Stimulated activated CD4-positive, alpha-beta T cell treated with anti-CD3 and anti-CD28 coated beads, Interleukin-12 subunit alpha, Interleukin-12 subunit beta, amount 100 ng/mL, for 24 hours (primary cell): ENCODE measurements at places on chromosomes 7 and 10.

- DNase-seq, result no peak
Measured at GRCh38 chr7:77529279-77529678, 7.8 kb upstream of the PTPN12 start.

GRCh38 chr10:17784688-17785087 lies 24.5 kb upstream of the MRC1 start:
- no peak for DNase-seq

GRCh38 chr10:129662426-129662825 lies 195.4 kb downstream of the MGMT start:
- DNase-seq, result no peak

DNA sequence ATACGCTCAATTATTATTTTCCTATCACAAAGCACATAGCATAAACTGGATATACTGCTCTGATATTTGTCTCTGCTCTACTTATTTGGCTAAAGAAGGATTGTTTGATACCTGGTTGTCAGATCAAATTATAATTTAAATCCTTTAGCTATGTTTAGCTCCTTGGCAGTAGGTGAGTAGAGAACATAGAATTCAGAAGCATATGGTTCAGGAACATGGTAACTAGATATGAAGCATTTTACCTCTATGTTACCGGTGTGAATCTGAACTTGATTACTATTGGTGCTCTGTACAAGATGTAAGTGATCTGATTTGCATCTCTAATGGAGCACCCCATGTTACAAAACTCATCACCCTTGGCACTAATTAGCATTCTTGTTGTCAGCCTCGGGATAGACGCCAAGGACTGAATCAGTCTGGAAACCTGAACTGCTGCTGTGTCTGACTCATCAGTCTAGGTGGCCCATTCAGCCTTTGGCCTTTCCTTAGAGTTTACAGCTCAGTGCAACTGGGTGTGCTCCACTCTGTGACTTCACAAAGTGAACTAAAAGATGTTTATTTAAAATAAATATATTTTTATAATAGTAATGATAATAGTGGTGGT lies 12.3 kb upstream of the MYPN start:
- DNase-seq, result no peak

- DNase-seq, result no peak
Measured at GRCh38 chr7:6015917-6016652, 7.0 kb downstream of the AIMP2 start.

DNA sequence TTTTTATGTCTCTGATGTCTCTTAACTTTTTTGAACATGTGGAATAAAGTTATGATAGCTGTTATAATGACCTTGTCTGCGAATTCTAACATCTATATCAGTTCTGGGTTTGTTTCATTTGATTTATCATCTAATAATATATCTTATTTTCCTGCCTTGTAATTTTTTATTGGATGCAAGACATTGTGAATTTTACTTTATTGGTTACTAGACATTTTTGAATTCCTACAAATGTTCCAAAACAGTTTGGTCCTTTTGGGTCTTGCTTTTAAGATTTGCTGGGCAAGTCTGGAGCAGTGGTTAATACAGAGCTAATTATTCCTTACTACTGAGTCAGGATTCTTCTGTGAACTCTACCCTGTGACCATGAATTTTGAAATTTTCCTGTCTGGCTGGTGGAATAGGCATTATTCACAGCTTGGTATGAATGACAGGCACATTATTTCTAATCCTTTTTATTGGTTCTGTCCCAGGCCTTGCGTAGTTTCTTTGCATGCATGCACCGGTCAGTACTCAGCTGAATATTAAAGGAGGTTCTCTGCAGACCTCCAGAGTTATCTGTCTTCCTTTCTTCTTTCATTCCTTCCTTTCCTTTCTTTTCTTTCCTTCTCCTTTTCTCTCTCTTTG lies 9.0 kb downstream of the CUTC start:
- no peak for DNase-seq

DNA sequence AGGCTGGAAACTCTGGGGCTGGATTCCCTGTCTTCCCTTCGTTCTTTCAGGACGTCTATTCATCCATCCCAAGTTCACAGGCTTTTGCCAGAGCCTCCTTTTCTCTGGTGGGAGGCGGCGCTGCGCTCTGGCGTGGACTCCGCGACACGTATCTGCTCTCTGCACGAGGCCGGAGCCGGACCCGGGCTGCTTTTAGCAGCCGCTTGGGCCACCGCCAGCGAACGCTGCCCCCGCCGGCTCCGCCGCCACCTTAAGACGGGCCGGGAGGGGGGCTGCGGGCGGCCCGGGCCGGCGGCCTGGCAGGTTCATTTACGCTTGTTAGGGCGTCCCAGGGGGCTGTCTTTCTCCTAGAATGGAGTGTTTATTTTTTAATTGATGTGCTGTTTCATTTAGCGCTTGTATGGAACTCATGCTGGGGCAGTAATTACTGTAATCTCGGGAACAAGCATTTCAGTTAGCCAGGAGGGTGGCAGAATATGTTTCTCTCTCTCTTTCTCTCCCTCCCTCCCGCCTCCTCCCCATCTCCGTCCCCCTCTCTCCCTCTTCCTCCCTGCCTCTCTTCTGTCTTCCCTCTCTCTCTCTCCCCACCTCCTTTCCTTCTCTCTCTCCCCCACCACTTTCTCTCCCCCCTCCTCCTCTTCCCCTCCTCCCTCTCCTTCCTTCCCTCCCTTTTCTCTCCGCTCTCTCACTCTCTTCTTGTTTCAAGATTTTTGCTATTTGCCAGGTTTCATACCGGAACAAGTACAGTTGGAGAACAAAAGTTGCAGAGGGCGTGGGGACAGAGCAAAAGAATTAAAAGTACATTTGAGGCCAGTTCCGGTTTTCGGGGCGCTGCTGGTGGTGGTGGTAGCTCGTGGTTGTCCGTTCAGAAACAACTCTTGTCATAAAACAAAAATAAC lies 1.3 kb upstream of the FZD8 start:
- DNase-seq, result no peak

DNA sequence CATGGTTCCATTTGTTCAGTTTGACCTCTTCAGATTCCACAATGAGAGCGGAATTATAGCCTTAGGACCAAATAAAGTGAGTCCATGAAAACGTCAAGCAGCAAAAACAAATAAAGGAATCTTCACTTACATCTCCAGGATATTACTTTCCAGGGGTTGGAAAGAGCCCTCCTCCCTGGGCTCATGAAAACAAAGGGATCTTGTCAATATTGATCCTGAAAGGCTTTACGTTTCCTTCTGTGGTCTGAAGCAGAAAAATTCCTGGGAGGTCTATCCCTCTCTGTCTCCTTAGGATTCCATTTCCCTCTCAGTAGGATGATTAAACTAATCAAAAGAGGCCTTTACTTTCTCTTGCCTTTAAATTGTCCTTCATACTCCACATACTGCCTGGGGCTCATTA lies 293.5 kb downstream of the GPAM start:
- no peak for DNase-seq

DNA sequence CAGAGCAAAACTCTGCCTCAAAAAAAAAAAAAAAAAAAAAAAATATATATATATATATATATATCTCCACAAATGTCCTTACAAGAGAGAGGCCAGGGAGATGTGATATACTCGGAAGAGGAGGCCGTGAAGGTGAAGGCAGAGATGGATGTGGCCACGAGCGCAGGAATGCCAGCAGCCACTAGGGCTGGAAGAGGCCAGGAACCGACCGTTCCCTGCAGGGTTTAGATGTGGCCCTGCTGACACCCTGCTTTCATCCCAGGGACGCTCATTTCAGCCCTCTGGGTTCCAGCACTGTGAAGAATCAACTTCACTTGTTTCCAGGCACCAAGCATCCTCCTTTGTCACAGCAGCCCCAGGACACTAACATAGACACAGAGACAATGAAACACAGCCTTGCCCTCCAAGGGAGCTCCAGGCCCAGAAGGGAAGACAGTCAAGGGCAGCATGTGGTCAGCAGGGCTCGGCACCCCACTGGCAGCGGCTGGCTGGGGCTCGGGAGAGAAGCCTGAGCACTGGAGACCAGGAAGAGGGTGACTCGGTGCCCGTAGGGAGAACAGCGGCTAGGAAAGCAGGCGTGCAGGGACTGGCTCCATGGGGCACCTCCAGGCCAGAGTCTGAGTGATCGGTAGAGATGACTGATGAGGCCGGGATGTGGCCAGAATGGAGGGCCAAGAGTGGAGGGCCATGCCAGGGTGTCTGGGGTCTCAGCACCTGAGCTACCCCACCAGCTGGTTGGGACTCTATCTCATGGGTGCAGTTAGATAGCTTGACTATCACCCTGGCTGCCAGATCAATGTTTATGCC lies 7.6 kb downstream of the WDR86 start:
- DNase-seq, result no peak

- DNase-seq, result no peak
Measured at GRCh38 chr7:41312235-41312634, 390.7 kb downstream of the INHBA start.

DNA sequence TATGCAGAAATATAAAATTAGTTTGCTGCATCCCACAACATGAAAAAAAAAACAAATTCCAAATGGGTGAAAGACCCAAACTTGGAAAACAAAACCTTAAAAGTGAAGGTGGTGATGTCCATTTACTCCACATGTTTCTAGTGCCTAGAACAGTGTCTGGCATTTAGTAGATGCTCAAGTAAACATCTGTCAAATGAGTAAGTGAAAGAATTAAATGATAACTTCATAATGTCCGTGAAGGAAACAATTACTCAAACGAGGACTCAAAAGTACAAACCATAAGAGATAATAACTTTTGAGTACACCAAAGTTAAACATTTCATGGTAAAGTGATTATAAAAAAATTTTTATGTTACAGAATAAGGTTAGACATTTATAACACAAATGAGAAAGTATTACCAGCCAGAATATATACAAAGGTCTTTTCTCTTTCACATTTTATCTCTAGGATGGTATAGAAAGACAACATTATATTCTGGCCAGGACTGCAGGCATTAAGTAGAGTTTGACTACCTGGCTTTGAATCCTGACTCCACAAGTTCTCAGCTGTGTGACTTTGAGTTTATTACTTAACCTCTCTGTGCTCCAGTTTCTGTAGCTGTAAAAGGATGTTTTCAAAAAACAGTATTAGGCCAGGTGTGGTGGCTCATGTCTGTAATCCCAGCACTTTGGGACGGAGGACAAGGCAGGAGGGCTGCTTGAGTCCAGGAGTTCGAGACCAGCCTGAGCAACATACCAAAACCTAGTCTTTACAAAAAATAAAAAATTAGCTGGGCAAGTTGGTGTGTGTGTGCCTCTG lies 20.7 kb downstream of the NMT2 start:
- no peak for DNase-seq

GRCh38 chr10:69179089-69179742 lies 818 bp upstream of the SUPV3L1 start:
- peak; percentile 4 for DNase-seq

GRCh38 chr10:107618504-107618994 lies 454.0 kb upstream of the SORCS1 start:
- no peak for DNase-seq

GRCh38 chr7:102992938-102993717 lies 80.3 kb downstream of the LRRC17 start:
- no peak for DNase-seq

- no peak for DNase-seq
Measured at GRCh38 chr10:103717341-103718246, 137.8 kb downstream of the SH3PXD2A start.

DNA sequence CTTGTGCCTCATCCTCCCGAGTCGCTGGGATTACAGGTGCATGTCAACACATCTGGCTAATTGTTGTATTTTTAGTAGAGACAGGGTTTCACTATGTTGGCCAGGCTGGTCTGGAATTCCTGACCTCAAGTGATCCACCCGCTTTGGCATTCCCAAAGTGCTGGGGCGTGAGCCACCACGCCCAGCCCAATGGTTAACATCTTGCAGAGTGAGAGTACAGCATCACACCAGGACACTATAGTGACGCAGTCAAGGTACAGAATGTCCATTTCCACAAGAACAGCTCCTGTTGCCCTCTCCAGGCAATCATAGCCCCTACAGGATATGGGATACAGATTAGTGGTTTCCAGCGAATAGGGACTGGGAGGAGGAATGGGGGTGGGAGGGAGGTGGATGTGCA lies 34.0 kb downstream of the MYO1G start:
- no peak for DNase-seq

DNA sequence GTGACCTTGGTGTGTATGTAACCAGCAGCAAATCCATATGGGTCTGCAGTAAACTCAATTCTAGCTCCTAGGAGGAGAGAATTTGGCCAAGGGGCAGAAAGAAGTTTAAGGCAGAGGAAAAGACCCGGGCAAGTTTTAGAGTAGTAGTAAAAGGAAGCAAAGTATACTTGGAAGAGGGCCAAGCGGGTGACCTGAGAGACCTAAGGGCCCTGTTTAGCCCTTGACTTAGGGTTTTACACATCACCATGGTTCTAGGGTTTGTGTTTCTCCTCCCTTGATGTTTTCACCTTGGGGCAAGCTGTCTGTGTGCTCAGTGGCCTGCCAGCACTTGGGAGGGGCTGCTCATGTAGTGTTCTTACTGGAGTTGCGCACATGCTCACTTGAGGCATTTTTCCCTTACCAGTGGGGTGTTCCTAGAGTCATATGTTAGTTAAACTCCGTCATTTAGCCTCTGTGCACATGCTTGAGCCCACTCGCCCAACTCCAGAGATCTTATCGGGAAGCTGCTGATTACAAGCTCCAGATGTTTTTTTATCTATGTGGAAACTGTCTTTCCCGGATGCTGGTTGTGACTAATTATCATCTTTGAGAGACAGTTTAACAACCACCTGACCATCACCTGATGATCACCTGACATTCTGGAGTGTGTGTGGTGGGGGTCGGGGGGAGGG lies 137.6 kb upstream of the PRSS1 start:
- DNase-seq, result no peak

DNA sequence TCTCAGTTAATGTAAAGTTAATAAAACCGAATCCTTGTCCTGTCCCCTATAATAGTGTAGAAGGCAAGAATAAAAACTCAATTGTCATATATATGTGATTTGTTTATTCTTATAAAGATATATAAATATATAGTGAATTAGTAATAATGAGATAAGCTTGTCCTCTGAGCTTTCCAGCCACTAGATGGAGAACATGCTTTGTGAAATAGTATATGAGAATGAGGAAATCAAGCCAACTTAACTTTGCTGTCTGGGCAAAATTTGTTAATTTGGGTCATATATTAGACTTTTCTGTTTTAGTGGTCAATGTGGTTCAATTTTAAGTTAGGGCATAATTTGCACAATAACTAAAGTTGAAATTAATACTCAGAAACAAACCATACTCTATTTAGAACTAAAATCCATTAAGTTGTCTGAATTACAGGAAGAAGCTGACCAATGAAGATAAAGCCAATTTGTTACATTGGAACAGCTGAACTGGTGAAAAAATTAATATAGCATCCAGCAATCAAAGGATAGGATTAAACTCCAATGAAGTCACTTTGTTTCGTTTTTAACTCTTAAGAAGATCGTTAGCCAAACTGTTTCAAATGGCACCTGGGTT lies 595.0 kb downstream of the ARL4A start:
- no peak for DNase-seq

GRCh38 chr7:155816192-155816508 lies 3.9 kb upstream of the SHH start:
- DNase-seq, result no peak

GRCh38 chr7:45978731-45979211 lies 57.7 kb upstream of the IGFBP3 start:
- DNase-seq, result no peak
